ENCODE measurements at places on chromosomes 2 and 18.

DNA sequence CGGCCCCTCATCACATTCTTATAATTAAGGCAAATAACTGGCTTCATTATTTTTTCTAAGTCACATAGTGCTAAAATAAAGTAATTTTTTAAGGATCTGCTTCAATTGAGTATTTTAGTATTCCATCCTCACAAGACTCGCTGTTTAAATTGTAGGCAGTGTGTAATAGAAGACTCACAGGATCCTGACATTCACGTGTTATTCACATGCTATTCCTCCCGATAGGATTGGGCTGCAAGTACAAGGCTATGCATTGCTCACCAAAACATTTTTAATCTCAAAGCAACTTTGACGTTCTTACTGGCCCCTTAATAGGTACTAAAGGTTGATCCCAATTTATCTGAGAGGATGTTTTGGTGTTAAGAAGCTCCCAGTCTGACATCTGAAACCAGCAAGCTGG, 127.6 kb upstream of the L3MBTL4 start:
- no peak for DNase-seq

GRCh38 chr2:64937687-64938491, 51.3 kb upstream of the SLC1A4 start:
- DNase-seq: no peak

DNA sequence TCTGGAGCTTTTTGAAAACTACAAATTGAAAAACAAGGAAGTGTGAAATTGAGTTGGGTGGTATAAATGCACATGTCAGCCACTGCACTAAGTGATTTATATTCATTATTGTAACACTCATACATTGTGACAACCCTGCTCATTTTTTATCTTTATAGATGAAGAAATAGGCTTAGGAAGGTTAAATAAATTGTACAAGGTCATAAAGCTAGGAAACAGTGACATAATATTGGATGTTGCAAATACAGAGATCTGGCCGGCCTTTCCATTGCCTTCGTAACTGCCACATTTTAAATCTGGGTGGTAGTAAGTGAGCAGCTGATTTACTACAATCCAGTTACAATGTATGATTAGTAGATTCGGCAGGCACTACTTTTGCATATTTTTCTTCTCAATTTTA, 76.6 kb upstream of the LPIN2 start:
- no peak for DNase-seq

DNA sequence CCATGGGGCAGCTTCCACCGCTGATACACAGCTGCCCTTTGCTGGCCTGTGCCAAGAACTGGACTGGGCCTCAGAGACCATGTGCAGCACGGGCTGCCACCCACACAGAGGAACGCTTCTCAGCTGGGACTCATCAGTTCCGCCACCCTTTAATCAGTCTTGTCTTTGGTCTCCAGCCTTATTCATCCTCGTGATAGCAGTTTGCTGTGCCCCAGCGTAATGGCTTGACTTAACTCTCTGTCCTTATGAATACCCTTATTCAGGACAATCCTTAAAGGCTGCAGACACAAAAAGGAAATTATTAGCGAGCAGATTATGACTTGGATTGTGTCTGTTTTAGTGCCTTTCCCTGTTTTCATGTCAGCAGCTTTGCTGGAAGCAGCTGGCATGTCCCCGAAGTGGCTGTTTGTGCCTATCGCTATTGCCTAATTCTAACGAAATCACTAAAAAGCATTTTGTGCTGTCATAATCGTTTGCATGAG, 108.9 kb upstream of the DAPL1 start:
- no peak for DNase-seq

GRCh38 chr2:202184557-202184956, 53.8 kb downstream of the SUMO1 start:
- DNase-seq: no peak

DNA sequence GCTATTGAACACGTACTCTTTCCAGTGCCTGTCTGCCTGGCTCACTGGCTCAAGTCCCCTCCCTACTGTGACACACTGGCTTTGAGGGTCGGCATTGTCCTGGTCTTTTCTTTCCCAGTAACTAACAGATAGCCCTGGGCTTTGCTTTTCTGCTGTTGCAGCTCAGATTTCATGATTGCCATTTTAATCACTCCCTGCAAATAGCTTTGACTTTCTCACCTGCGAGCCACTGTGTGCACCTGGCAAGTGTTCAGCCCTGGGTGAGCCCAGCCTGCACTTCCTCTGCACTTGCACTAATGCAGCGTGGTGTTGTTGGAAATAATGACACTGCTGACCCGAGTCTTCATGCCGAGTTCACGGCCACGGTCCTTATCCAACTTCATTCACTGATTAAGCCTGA, 52.9 kb downstream of the DCDC2C start:
- no peak for DNase-seq

DNA sequence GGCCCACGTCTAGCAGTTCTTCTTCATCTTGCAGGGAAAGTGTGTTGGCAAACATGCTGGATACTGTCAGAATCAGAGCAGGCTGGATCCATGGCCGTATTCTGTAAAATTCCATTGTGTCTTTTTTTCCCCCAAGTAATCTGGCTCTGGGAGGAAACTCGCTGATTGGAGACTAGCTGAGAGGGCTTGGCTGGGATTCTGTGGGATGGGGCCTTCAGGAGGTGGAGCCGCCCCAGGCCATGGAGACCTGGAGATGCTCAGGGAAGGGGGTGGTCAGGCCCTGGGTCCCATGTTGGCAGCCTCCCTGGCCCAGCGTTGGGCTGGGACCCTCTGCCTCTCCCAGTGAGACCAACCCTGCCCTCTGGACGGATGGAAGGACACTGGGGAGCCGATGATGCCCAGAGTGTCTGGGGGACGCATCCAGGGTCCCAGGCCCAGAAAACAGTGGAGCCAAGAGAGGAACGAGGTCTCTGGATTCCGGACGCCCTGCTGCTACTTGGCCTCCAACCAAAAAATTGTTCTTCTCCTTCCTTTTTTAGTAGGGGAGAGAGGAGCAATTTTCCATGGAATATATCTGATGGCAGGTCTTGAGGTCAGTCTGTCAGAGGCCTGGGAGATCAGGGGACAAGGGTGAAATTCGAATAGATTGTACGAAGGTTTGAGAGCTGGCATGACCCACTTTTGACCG, 114.5 kb downstream of the AGAP1 start:
- no peak for DNase-seq

- DNase-seq: no peak
Measured at GRCh38 chr2:101374821-101375561, 12.3 kb downstream of the CREG2 start.

GRCh38 chr2:71474744-71475397, 21.5 kb downstream of the DYSF start:
- DNase-seq: no peak
